ENCODE measurements at places on chromosomes 3 and 15. TPM values are rescaled to one million over a fixed set of nuclear protein-coding genes. Genes with fewer than 3 reads are reported as not detected.

The EPHA3 gene
- 23.5 TPM for total RNA-seq

The CLDN16 gene
- not detected for total RNA-seq

The CHRNA7 gene
- 0.54 TPM for total RNA-seq

The TICRR gene
- total RNA-seq = not detected

The BCL6 gene
- 93.1 TPM for total RNA-seq

The CNTN6 gene
- not detected for total RNA-seq
